ENCODE measurements at places on chromosomes 5 and 9.

DNA sequence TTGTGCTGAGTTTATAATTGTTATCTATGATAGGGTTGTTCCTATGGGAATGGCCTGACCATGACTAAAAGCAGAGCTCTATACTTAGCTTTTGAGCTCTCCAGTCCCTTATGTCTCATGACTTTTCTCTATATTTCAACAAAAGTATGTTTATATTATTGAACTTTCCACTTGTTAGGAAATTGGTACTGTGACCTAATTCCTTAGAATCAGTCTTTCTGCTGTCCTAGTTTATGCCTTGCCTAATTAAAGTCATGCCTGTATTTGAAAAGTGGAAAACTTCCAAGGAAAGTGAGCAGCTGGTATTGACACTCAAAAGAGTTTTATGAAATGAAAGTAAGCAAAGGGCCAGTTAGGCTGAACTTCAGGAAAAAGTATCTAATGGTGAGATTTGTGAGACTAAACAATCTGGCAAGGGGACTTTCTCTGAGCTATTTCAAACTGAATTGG, 68.6 kb downstream of the XRCC4 start:
- no peak for DNase-seq

DNA sequence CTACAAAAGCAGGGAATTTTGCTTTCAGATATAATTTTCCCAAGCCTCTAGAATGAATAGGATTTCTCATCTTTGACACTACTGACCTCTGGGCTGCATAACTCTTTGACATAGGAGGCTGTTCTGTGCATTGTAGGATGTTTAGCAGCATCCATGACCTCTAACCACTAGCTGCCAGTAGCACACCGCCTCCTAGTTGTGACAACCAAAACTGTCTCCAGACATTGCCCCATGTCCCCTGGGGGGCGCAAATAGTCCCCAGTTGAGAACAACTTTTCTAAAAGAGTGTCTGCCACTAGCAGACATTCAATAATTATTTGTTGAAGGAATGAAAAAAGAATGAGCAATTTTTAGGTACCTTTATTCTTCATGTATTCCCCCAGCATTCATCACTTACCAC, 51.8 kb downstream of the POU4F3 start:
- DNase-seq, result no peak

DNA sequence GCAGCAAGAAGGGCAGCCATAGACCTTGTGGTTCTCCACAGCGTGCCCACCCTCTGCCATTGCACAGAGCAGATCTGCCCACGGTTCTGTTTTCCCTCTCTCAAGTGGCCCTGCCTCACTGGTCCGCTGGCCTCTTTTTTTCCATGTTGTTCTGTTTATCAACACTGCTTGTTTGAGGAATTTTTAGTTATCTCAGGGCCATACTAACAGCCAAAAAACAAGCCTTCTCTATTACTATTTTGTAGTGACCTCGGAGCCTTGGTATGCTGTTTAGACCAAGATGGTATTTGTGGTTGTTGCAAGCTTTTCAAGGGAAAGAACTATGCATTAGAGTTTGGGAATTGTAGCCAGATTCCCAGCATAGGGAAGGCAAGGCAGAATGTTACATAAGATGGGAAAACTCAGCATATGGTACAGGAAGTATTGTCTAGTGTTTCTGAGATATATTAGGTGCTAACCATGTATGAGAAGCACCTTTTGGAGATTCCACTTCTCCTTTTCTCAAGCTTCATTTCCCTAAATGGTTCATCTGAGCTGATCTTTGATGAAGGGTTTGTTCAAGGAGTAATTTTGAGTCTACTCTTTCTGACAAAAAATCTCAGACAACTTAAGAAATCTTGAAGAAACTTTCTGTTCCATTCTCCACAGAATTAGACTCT, 54.3 kb downstream of the NUP214 start:
- DNase-seq, result no peak

- DNase-seq, result no peak
These were observed 35.1 kb upstream of the ZCCHC7 start for GRCh38 chr9:37085233-37085632.

DNA sequence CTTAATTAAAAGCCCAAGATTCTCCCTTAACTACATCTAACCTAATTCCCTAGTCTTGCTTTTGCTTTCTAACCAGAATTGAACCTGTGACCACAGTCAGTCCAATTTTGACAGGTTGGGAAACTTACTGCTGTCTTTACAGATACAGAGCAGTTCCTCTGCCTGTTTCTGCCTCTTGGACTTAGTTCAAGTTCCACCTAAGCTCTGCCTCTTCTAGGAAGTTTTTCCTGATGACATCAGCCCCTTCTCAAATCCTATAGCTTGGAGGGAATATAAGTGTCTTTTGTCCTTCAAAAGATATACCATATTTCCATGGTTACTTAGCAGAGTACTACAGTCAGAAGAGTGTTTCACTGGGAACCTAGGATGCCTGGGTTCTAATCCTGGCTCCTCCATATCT, 31.7 kb downstream of the BRINP1 start:
- no peak for DNase-seq

DNA sequence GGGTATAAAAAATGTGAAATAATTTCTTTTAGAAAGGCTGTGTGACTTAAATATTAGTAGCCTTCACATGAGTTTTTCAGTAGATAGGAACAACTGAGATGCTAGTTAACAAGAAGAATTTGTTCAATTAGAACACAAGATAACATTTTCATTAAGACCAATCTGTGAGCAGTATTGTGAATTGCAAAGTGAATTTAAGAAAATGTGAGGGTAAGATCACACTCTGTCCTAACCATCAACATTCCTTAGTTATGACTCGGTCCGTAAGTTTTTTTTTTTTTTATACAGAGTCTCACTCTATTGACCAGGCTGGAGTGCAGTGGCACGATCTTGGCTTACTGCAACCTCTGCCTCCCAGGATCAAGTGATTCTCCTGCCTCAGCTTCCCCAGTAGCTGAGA, 180.2 kb upstream of the EGFLAM start:
- DNase-seq, result no peak

GRCh38 chr5:68777135-68777534, 316.7 kb upstream of the SLC30A5 start:
- no peak for DNase-seq

- no peak for DNase-seq
These were observed 37.5 kb downstream of the ANKDD1B start for GRCh38 chr5:75648712-75649111.

DNA sequence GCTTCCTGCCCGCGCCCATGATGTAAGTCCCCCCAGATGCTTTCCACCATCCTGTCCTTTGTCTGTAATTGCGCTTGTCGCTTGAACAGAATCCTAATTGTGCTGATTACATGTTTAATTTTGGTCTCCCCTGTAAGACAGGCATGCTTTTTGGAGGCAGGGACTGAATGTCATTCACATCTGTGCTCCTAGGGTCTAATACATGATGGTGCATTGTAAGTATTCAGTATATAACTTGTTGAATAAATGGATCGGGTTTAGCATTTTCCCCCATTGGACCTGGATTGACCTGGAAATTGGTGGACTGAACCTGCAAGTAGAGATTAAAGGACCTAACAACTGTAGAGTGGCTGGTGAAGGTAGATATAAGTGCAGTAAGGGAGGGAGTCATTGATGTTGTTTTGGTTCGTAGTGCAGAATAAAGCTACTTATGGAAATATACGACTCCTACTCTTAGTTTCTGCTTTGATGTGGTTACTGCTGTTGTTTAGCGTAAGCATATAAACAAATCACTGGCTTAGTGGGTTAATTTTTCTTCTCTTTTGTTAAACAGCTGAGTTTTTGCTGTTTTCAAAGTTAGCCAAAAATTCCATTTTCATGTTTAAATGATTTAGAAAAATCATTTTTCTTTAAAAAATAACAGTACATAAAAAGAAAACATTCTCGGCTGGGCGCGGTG, 57.3 kb downstream of the TRIO start:
- no peak for DNase-seq

DNA sequence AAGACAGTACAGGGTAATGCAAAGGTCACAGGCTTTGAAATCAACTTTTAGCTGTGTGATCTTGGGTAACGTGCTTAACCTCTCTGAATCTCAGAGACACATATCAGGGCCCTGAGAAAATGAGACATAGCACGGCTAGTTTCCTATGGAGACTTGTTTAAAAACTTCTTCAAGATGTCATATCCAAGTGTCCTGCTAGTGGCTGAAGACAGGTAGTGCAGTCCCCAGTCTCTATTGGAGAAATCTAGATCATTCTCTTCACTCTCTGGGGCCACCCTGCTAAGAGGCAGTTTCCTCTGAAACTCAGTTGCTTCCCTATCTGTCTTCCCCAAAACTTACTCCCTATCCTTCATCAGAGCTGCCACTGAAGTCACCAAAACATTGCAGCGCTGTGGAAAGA, 30.3 kb upstream of the GRXCR2 start:
- no peak for DNase-seq

DNA sequence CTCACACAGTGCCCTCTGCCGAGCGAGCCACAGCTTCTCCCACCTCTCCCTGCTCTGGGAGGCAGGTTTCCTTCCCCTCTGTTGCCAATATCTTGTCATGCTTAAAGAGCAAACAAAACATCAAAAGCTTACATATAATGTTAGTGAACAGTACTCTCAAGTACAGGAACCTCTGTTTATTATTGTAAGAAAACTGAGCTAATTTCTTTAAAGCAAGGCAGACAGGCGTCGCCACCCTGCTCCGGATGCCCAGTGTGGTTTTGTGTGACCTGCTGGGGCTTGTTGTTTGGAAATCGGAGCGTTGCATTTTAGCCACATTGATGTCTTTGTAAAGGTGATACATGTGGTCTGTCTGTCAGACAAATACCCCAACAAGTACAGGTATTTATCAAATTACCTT, 401.4 kb upstream of the IRX1 start:
- no peak for DNase-seq

GRCh38 chr5:44178414-44178813, 210.8 kb downstream of the FGF10 start:
- no peak for DNase-seq

- no peak for DNase-seq
These were observed 207.0 kb downstream of the CSNK1G3 start for GRCh38 chr5:123719004-123719403.

GRCh38 chr9:76738402-76738801, 25.8 kb upstream of the PCA3 start:
- DNase-seq, result no peak

- DNase-seq, result no peak
These were observed 66.0 kb upstream of the PPARGC1B start for GRCh38 chr5:149664083-149664482.

DNA sequence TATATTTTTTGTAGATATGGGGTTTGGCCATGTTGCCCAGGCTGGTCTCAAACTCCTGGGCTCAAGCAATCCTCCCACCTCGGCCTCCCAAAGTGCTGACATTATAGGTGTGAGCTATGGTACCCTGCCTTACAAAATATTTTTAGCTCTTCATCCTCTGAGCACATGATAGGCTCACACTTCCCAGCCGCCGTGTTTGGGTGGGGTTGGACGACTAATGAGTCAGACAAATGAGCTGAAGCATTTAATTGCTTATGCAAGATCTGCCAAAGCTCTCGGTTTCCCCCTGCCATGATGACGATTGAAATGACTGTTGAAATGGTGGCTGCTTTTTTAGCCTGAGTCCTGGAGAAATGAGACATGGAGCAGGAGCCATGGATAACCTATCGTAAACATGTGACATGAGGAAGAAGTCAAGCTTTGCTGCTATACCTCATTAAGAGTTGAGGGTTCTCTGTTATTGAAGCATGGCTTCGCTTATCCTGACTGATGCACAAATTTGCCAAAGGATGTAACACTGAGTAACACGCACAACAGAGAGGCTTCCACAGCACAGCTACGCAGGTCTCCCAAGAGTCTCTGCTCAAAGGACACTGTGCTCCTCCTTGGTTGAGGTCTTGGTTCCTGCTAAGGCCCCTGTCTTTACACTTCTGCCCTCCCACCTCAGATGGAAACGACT, 48.2 kb upstream of the GFPT2 start:
- no peak for DNase-seq

- DNase-seq, result no peak
These were observed 42.3 kb upstream of the LPCAT1 start for GRCh38 chr5:1565737-1566734.

- no peak for DNase-seq
These were observed 200.1 kb upstream of the TBC1D2 start for GRCh38 chr9:98455256-98456155.

DNA sequence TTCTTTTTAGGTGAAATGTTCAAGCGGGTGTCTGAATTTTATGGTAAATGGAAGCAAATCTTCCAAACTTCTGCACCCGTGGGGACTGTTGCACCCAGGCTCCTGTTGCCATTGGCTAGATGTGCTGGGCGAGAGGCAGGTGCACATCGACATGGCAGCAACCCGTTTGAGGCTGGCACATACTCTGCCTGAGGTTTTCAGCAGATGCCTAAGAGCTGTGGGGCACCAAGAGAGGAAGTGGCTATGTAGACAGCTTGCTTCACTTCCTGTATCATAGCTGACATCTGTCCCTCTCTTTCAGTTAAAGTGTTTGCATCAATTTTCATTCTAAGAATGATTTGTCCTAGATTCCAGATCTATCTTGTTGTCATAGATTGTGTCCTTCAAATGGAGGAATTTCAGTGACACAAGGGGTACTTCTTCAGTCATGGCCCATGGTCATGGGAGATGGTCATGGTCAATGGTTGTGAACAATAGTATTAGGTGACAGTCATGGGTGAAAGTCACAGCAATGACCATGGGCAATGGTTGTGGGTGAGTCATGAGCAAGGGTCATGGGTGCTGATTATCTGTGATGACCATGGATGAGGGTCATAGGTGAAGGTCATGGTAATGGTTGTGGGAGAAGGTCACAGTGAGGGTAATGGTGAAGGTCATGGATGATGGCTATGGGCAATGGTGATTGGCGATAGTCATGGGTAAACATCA, 115.1 kb upstream of the IRX4 start:
- no peak for DNase-seq

GRCh38 chr5:170288551-170288950, 9.0 kb downstream of the LCP2 start:
- DNase-seq, result no peak

- no peak for DNase-seq
These were observed 115.3 kb upstream of the IRX2 start for GRCh38 chr5:2866662-2867372.

DNA sequence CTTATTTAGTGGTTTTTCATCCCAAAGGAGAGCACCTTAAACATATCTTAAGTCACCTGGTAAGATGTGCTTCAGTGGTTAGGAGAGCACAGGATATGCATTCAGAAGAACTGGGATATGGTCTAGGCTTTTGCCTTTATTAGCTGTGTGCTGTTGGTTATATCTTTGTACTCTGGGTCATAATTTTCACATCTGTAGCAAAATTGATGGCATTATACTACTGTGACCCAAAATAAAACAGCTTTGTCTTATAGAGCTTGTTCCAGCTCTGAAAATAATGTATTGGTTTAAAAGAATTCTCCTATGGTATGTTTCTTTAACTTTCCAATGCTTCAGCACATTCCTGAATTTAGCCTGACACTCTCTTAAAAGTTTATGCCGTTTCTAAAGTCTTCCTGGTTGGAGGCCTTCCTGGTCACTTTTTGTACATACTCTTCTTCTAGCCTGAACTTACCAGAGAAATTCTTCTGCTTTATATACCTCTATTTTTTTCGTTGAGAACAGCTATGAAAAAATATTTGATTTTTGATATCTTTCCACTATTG, 337.1 kb upstream of the MPDZ start:
- DNase-seq, result no peak

- no peak for DNase-seq
These were observed 919.0 kb downstream of the TAF11L14 start for GRCh38 chr5:18553269-18553668.
